ENCODE measurements at places on chromosomes 3 and 15.

- no peak for DNase-seq
These were observed 226.9 kb downstream of the MFSD1 start for GRCh38 chr3:159028706-159029105.

GRCh38 chr3:105235785-105236184 is 130.9 kb upstream of the ALCAM start:
- DNase-seq, result no peak

DNA sequence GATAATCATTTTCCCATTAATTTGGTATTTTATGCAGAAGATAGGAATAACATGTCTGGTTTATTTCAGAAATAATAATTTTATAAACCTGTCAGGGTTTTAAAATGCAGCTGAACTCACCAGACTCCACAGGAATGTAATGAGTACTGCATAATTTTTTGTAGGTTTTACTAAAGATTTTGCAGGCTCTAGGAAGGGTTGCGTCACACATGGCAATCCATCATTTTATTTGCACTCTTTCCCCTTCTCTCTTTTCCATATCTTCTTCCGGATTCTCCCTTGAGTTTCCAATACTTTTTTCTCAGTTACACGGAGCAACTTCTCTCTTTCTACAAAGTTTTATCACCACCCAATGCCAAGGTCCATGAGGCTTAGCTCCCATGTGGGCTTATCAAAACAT is 234.7 kb downstream of the NFKBIZ start:
- DNase-seq, result no peak

DNA sequence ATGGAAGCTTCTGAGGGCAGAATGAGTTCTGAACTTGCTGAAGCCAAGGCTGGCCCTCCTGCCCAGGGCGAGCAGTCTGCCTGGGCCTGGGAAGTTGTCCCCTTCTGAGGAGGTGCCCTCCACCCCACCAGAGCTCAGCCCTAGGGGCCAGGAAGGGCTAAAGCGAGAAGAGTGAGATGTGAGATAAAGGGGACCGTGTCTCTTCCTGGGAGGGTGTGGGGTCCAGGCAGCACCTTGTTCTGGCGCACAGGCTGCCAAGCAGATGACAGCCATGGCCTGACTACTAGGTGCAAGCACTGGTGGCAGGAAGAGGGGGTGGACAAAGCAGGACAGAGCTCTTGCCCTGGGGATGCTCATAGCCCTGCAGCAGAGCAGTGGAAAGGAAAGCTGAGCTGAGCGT is 3.7 kb downstream of the PAK6 start:
- no peak for DNase-seq

DNA sequence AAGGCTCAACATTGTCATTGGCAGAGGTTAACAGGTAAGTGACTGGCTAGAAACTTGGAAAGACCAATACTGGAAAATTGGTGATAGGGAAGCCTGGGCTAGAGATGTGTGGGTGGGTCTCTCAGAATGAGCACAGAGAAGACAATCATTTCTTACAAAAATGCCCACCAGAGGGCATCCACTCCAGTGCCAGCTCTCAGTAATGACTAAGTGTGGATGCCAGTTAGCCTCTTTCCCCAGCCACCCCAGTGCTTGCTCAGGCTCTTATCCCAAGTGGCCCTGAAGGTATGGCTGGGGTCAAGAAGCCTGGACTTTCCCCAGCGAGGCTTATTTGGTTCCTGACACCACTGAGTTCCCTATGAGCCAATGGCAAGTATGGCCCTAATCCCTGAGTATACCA is 115.9 kb upstream of the ST8SIA2 start:
- DNase-seq, result no peak

DNA sequence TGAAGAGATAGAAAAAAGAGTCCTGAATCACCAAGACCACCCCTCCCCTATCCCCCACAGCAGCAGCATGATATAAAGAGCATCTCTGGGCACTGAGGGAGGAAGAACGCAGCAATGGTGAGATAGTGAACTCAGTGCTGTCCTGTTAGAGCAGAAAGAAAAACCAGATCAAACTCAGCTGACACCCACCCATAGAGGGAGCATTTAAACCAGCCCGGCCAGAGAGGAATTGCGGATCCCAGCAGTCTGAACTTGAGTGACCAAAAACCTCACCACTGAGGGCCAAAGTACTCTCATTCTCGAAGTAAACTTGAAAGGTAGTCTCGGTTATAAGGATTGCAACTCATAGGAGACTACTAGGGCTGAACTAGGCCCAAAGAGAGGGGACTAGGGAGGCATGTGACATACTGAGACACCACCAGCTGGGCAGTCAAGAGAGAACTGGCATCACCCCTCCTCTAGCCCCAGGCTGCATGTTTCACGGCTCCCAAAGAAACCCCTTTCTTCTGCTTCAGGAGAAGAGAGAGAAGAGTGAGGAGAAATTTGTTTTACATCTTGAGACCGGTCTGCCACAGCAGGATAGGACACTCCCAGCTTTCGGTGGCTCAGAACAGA is 39.2 kb upstream of the TGFBR2 start:
- no peak for DNase-seq

DNA sequence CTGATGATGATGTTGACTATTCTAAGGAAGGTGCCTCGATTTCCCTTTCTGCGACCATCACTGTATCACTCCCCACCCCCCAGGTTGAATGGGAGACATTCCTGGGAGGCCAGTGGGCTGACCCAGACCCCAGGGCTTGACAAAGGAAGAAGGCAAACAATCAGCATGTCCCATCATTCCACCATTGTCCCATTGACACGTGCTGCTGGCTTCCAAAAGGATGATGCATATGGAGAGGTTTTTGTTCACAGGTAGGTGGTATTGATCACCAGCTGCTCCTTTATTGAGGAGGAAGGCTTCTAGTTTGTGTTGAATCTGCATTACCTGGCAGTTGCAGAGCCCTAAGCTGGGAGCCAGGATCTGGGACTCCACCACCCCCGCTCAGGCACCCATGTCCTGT is 30.4 kb downstream of the RASGRF1 start:
- no peak for DNase-seq

DNA sequence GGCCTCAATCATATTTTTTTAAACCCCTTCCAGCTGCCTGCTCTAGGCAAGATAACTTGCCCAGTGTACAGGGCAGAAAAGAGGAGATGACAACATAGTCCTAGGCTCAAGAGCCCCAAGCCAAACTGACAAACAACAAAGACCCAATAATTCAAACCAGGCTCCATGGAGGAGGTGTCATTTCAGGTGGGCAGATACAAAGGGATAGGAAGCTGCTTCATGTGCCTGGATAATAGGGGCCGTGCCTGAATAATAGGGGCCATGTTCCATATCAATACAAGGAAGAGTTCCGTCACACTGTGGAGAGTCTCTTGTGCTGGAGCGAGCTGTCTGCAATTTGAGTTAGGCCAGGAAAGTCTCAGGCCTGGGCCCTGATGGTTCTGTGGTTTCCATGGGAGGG is 35.4 kb upstream of the TRIM71 start:
- no peak for DNase-seq

DNA sequence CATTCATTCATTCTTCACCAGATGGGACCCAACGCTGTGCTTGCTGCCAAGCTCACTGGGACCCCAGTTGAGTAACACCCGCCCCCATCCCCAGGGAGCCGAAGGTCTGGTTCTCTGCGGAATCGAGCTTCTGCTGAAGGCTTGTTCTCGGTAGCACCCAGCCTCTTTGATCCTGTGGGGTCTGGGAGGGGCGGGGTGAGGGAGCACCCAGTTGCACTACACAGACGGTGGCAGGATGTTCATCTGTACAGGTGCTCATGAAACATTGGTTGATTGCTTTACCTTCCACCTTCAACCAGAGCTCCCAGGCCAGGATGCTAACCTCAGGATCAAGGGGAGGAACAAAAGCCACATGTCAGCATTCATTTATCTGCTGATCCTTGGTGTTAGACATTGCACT is 77.7 kb upstream of the RGMA start:
- DNase-seq, result no peak

- DNase-seq, result no peak
These were observed 152.3 kb upstream of the STAC start for GRCh38 chr3:36227980-36228379.

All from head of caudate nucleus (tissue), 42 donors.